HuH-7.5 (cell line): ENCODE measurements at places on chromosomes 2 and 18.

DNA sequence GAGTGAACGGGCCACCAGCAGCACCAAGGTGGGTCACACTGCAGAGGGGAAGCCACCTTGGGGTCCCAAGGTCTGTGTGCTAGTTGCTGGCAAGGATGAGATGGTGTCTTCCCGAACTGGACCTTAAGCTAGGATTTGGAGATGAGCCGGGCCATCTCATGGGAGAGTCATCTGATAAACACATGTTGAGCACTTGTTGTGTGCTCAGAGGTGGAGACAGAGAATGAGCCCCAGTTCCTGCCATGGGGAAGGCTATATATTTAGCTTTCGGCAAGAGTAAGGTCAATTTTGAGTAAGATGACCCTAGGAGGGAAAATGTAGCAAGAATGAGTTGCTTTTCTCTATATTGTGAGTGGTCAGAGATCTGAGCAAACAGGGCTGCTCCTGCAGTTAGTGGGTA, 41.4 kb upstream of the RPL31 start:
- DNase-seq = no peak

DNA sequence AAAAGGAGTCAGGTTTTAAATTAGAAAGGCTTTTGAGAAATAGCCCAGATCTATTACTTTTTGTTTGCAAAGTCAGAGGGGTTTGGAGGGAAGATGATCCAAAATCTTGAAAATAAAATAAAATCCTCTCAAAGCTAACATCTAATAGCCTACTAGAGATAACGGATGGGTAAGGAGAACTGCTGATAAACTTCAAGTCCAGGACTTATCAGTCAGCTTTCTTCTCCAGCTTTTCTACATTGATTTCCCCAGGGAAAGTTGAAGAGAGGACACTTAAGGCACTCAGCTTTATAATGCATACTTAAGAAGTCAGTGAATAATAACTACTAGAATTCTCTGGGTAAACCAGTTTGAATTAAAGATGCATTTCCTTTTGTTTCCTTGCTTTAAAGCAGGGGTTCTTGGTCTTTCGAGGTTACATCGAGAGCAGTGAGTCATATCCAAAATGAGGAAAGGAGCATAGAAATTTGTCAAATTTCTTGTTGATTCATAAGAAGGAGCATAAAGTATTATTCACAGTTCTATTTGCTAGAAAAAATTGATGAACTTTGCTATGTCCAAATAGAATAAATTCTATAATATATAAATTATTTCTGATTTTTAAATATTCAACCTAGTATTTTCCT, 43.2 kb upstream of the ITPRID2 start:
- no peak for DNase-seq

DNA sequence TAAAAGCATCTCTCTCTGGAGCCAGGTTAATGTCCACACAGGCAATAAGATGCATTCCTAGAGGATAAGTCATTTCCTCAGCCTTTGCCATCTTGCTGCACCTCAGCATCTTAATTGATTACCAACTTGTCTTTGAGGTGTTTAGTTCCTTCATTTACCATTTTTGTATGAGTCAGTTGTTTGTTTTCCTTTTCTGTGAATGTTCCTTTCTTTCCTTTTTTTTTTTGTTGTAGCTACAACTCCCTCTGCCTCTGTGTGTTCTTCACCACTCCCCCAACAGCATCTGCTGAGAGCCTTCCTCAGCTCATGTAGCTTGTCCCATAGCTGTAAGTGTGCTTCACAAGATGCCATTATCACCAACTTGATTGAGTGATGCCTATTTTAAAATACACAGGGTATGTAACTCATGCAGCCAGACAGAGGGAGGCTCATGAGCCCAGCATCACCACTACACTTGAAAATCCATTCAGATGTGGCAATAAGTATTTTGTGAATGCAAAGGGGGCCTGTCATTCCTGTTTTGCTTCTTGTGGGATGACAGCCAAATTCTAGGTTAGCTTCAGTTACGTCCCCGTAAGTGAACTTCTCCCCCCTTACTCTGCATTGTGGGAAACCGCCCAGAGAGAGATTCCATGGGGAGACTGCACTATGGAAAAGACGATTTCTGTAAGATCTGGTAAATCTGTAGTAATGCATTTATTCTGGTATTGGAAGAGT, 315.9 kb upstream of the ZEB2 start:
- no peak for DNase-seq

- DNase-seq = no peak
Observed at GRCh38 chr2:132953771-132954170, 283.8 kb upstream of the LYPD1 start.

GRCh38 chr2:72129681-72130340, 17.9 kb downstream of the CYP26B1 start:
- no peak for DNase-seq

GRCh38 chr2:120819720-120820210, 84.1 kb downstream of the GLI2 start:
- DNase-seq = no peak

- DNase-seq = no peak
Observed at GRCh38 chr2:169185711-169186110, 116.3 kb downstream of the DHRS9 start.

- no peak for DNase-seq
Observed at GRCh38 chr2:144015655-144016245, 504.2 kb downstream of the ZEB2 start.

DNA sequence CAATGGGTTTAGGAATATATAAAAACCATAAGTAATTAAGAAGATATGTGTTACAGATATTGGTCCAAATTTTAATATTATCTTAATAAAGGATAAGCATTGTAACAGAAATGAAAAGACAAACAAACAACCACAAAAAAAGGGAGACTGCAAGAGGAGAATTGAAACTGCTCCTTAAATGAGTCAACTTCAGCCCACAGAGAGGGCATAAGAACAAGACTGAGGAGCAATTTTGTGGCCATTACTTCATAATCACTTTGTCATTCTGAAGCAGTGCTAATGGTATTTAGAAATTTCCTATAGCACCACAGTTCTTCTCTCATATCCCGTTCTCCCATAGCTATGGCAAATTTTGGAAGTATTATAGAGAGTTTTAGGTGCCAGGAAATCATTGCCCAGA, 193.2 kb upstream of the HNMT start:
- DNase-seq = no peak

DNA sequence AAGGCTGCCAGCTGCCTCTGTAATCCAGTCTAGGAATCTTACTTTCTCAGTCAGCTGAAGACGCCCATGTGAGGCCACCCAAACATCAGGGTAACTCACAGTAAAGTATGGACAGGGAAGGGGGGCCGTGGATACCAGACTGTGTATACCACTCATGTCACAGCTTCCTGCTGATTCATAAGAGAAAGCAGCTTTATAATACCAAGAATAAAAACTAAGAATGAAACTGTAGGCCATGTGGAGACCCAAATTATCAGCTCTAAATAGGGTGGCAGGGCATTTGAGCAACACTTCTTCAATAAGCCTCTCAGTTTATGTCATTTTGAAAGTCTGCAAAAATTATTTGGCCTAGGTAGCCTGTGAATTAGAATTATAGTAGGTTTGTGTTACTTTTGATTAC, 115.0 kb upstream of the CDCA7 start:
- DNase-seq = no peak

DNA sequence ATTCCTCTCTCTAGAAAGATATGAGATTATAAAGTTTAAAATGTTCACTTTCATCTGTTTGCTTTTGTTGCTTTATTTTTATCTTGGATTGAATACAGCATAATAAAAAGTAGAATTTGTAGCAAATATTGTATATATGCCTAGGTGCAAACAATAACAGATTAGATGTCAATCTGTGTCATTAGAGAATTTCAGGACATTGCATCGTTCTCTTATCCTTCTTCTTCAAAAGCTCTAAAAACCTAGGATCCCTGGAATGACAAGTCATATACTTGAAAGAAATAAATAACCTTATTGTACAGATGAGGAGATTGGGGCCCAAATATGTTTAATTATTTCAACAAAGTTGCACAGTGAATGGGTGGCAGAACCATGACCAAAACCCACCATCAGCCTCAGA, 102.8 kb upstream of the BZW1 start:
- no peak for DNase-seq

DNA sequence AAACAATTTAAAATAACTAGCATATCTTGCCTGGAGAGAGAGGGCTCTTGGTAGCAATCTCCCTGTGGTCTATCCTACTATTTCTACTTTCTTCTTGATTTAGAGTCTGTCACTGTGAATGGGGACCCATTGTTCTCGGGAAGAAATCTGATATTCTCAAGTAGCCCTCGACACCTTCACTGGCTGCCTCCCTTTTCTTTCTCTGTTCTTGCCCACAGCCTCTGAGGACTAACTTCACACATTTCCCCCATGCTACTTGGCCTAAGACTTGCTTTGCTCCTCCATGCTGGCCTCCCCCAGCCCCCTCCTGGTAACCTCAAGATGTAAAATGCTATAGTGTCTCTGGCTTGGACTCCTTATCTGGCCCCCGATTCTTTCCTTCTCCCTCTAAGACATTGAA, 58.8 kb upstream of the NT5C1B start:
- DNase-seq = no peak

- DNase-seq = no peak
Observed at GRCh38 chr18:31603315-31603714, 11.6 kb downstream of the TTR start.

GRCh38 chr2:41410011-41410410, 637.8 kb upstream of the PKDCC start:
- no peak for DNase-seq

DNA sequence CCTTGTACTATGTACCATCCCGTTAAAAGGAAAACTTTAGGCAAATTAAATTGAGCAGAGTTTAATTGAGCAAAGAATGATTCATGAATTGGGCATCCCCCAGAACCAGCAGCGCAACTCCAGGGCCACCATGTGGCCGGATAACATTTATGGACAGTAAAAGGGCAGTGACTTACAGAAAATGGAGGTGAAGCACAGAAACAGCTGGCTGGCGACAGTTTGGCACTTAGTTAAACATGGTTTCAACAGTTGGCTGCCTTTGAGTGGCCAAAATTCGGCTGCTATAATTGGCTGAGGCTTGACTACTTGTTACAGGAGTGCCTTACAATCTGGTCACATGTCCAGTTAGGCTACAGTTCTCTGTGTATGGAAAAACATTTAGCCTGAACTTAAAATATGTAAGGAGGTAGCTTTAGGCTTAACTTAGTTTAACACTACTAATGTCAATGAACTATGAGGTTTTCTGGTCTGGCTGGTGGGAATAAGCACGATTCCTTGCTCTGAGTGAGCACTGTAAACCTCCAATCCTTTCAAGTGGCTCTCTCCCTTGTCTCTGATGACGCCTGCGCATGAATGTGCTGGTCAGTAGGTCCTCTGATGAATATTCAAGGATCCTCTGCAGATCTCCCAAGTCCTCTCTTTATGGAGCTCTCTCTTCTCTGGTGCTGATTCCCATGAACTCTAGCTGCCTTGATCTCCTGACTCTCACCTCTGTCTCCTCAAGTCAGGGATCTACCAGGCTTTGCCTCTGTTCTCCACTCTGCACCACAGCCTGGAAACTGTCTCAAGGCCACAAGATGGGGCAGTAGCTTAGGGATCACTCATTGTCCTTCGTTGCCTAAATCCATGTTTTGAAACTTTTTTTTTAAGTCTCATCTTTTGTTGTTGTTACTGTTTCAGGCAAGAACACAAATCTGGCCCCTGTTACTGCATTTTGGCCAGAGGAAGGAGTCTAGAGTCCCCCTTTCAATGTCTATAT, 24.4 kb upstream of the RAB31 start:
- no peak for DNase-seq

DNA sequence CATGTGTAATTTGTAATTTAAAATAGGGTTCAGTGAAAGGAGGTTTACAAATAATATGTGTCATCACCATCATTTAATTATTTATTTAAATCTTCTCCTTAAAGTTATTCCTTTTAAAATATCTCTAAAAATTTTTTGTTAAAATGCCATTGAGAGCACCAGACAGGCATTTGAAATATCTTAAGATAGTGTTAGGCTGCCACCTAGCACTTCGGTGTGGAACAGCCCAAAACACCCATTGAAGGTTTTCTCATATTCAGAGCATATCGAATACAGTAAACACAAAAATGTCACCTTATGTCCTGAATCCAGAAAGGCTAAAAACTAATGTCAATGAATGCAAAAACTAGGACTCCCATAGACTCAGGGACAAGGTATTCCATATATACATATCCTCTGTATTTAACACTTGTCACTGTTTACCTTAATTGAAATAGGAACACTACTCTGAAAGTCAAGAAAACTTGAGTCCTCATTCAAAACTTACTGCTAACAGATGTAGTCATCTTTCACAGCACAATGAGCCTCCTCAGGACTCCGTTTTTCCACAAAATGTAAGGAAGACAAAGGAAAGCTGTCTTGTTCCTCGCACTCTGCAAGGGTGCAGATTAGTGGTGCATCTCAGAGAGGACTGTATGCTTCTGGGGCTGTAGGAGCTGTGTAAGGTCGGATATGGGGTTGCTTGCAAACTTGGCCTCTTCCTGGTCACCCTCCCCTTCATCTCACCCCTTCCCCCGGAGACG, 329.5 kb downstream of the PAX3 start:
- DNase-seq = peak; percentile 17

GRCh38 chr18:48490641-48491293, 48.1 kb upstream of the CTIF start:
- DNase-seq = no peak

DNA sequence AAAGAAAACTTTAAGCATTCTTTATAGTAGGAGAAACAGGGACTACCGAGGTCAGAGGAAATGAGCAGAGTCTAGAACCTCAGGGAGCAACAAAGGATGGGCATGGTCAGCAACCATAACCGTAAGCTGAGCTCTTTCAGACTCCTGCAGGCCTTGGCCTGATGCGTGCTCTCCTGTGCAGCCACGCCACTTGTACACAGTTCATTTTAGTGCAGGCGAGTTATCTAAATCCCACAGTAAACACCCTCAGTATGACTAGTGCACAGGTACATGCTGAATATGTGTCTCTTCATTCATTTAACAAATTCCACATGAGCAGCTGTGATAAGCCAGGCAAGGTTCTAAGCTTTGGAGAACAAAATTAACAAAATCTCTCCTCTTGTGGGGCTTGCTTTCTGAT, 401.2 kb upstream of the RAB12 start:
- DNase-seq = no peak

- DNase-seq = no peak
Observed at GRCh38 chr2:46142546-46143428, 154.4 kb upstream of the EPAS1 start.

GRCh38 chr2:191701696-191702095, 23.8 kb downstream of the NABP1 start:
- DNase-seq = no peak

DNA sequence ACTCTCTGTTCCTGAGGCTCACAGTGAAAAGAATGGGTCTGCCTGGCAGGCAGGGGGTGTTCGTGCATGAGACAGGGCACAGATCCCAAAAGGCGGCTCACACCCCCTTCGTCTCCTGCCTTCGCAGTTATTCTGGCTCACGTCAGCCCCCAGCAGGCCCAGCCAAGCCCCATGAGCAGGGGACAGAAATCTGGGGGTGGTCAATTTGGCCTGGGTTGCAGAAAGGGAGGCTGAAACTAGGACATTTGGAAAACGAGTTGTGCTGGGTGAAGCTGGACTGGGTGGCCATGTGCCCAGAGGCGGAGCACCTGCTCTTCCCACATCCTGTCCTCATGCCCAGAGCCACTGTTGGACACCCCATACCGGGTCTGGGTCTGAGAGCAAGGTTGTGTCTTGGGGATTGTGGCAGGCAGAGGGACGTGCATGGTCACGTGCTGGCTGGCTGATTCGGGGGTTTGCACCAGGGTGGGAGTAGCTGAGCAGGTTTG, 99.0 kb upstream of the MCFD2 start:
- no peak for DNase-seq

GRCh38 chr2:239186516-239187357, 214.1 kb downstream of the HDAC4 start:
- no peak for DNase-seq
